Mesendoderm (in vitro differentiated cells): ENCODE measurements at places on chromosomes 5 and 9.

DNA sequence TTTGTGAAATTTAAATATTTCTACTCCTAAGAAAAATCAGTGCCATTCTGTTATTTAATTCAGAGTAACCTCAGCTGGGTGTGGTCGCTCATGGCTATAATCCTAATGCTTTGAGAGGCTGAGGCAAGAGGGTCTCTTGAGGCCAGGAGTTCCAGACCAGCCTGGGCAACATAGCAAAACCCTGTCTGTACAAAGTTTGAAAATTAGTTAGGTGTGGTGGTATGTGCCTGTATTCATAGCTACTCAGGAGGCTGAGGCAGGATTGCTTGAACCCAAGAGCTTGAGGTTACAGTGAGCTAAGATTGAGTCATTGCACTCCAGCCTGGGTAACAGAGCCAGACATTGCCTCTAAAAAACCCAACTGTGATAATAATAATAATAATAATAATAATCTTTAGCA is 44.8 kb upstream of the CNTLN start:
- DNase-seq: no peak

DNA sequence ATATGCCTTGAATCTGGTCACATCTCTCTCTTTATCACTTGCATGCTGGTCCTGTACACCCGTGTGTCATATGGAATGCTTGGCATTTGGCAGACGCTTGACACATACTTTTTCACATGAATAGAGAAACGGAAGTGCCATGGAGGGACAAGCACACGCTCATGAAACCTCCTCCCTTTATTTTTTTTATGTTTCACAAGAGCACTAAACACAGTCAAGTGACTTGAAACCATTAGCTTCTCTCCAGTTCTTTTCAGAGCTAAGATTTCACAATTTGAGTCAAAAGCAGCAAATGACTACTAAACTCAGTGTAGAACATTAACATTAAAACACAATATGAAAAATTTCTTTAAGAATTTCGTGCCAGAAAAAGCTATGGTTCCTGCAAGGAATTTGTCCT is 151.1 kb downstream of the DOCK2 start:
- DNase-seq: no peak

DNA sequence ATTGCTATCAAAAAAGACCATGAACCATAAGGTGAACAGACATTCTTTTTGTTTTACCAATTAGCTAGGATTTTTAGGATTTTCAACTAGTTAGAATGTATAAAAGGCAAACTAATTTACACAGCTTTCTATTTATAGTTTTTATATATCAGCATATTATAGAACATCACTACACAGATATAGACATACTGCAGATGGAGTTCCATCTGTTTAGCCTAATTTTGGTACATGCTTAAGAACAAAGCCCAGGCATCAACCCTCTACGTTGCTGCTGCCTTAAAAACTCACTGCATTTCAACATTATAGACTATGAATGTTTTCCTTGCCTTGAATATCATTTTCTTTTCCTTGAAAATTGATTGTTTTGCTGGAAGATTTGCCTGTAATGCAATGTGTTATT is 2227.5 kb upstream of the C9orf72 start:
- DNase-seq: no peak

DNA sequence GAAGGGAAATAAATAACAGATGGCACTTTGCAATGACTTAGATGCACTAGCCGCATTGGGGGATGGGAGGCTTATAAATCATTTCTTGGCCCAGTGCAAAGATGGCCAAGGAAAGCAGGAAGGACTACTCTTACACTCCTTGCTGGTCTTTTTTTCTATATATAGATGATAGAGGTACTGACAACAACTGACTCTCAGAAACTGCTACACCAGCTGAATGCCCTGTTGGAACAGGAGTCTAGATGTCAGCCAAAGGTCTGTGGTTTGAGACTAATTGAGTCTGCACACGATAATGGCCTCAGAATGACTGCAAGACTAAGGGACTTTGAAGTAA is 1.7 kb downstream of the CCNG1 start:
- no peak for DNase-seq

DNA sequence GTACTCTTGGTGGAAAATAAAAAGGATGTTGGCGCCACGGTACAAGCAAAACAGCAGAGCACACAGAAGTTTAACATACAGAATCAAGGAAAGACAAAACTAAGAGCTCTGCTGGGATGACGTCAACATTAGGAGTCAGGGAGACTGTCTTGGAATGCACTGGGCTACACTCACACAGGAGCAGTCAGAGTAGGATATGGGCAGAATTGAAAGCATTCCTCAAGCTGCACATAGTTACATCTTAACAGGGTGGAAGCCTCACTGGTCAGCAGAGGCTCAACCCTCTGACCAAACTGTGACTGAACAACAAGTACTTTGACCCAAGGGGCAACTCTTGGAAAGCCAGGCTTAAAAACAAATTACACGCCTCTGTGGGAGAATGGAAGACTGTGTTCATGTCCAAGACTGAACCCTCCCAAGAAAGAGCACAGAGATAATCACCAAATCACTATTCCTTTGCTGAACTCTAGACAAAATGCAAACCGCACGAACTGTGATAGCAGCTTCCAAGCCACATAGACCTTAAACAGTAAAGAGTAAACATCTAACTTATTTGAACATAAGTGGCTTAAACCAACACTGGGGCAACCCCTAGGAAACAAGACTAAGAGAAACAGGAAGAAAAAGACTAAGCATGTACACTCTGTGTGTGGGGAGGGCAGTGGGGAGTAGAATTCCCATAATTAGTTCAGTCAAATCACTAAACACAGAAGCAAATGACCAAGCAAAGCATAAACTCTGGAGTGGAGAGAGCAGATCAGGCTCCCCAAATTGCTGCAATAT is 772.7 kb downstream of the PRELID2 start:
- no peak for DNase-seq

DNA sequence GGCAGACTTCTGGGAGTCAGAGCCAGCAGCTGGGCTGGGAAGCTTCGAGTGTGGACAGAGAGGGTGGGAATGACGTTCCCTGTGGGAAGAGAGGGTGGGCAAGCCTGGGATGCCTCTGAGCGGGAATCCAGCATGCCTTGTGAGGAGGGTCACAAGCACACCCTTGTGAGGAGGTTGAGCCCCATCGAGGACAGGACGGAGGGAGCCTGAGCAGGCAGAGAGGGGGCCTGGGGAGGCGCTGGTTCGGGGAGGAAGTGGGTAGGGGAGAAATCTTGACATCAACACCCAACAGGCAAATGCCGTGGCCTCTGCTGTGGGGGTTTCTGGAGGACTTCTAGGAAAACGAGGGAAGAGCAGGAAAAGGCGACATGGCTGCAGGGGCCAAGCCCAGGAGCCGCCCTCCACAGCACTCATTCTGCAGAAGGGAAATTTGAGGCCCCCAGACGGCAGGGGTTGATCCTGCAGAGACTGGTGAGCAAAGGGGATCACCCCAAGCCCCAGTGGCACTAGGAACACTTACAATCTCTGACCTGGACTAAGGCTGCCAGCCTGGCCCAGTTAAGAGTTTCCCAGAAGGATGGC is 1.1 kb upstream of the IL13 start:
- DNase-seq: no peak

DNA sequence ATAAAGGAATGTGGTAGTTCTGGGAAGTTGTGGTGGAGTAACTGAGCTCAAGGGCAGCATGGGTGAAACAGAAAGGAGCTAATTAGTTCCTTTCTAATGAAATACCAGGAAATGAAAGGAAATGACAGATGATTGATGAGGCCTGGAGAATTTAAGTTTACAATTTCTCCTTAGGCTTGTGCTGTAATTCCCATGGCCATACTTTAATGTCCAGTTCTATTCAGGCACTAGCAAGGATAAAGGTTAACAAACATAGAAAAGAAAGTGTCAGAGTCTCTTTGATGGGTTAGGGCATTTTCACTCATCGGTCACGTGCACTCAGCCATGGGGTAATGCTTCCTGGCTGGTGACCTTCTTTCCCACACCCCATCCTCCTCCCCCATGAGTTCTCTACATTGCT is 70.3 kb downstream of the CTSL start:
- no peak for DNase-seq

- DNase-seq: no peak
Measured at GRCh38 chr5:88675168-88675707, 207.7 kb downstream of the MEF2C start.

GRCh38 chr5:79512471-79513307 is 1.2 kb downstream of the HOMER1 start:
- peak; percentile 66 for DNase-seq

DNA sequence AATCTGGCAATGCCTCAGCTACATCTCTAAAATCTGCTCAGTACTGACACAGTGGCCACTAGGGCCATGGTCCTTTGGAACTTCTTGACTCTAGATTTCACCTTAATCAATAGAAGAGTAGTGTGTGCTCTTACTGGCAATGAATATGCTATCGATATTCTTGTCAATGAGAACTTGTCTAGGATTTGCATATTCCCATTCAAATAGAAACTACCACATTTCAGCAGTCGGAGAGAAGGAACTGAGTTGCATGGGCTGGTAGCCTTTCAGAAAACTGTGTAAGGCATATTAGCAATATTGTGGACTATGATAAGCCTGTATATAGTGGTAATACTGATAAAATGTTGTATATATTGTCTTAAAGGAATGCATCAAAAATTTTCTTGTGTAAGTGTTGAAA is 45.3 kb upstream of the NAA35 start:
- DNase-seq: no peak

DNA sequence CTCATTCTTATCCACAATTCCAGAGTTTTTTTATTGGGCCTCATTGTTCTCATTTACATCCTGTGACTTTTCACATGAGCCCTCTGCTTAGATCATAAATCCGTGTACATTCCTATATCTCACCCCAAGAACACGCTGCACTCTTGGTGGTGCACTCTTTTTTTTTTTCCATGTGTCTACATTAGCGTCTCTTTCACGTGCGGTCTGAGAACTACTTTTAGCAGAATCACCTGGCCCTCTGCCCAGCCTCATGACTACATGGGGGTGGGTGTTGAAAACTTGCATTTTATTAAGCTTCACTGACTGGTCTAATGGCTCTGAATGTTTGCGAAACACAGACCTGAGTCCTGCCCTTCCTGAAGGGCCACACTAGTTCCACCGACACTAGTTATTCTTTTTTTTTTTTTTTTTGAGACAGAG is 18.6 kb downstream of the C9orf57 start:
- no peak for DNase-seq

DNA sequence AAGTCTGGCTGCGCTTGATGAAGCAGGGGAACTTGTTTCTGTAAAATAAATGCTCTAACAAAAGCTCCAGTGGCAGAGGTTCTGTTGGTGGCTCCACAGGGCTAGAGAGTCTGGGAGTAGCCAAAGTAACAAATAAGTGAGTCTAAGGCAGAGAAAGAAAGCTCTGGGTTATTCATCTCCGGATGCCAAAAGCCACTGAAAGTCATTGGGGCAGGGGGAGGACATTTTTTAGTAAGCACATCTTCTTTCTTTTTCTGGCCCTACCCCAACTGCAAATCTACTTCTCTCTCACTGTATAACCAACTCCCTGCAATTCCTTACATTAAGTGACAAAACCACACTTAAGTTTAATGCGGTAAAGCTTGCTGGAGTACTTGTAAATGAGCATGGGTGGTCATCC is 141.6 kb downstream of the INSYN2B start:
- no peak for DNase-seq

DNA sequence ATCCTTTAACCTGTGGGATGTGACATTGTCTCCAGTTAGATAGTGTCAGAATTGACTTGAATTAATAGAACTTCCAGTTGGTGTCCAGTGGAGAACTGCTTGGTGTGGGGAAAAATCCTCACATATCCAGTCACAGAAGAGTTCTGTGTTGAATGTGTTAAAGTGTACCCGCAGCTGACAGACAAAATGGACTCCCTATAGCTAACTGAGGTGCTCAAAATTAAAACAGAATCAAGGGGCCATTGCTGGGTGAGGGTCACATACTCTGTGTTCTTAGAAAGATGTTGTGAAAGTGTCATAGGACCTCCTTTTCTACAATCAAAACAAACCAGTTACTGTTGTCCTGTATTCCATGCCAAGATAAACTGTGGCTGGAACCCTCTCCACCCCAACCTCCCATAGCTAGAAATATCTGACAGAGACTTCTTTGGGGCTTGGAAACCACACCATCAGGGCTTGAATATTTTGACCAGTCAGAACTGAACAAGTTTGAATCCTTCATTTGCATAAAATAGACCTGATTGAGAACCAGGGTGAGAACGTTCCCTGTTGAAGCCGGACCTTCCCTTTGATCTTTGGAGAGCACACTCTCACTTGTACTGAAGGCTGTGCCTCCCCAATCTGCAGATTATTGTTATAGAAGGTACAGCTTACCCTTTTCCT is 164.0 kb upstream of the ZNF608 start:
- DNase-seq: no peak
